Suprapubic skin (tissue), 4 donors: ENCODE measurements at places on chromosomes 7 and 10.

GRCh38 chr10:97186911-97187310 is 1.2 kb upstream of the SLIT1 start:
- DNase-seq, result peak; percentile 35

GRCh38 chr10:97399843-97400545 is 1.1 kb downstream of the RRP12 start:
- DNase-seq, result no peak

DNA sequence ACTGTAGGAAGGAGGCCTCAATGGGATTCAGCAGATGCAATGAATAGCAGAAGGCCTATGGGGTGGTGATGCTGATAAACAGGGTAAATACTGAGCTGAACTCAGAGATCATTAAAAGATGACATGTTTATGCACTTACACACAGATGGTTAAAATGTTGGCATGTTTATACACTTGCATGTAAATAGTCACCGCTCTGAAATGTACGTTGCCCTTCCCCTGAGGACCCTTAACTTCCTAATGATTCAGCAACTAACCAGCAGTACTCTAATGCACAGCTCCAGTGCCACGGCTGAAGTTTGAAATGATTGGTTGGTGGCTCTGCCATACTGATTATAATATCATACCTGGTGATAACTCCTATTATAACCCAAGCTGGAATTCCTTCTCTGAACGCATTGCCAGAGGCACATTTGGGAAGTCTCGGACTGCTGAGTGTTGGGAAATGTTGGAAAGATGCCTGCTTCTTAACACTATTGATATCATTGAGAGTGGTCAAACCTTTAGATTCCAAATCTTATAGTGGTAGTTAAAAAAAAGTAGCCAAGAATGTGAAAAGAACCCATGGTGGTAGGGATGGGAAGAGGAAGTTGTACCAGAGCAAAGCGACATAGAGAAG is 3.7 kb upstream of the CAV1 start:
- no peak for DNase-seq

DNA sequence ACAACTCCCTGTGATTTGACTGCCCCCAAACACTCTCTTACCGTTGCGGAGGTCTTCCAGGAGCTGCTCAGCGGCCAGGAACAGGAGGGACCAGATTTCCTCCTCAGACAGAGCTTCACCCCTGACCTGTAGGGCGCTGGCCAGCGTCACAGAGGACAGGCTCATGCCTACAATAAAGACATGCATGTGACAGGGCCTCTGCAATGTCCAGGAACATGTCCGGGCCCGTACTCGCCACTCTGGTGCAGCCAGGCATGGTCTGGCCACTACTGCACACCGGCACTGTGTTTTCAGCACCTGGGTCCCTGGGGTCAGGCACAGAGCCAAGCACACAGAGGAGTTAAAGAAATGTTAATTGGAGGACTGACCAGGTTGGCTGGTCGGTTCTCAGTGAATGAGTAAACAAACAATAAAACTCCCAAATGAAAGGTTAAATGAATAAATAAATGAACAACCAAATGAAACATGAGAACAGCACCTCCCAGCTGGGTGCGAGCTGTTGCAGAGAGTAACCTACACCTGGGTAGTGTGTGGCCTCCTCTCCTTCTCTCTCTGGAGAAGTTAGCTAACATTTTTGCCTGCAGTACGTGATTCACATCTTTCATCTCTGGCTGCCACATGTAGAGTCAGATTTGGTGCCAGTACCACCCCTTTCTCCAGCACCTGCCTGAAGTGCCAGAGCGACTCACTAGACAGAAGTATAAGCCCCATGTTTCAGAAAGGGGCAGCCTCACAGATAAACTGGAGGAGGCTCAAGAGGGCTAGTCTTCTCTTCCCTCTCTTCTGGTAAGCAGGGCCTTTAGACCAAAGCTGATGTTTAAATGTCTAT is 22.8 kb downstream of the FRMPD2 start:
- no peak for DNase-seq

GRCh38 chr7:32890793-32891042 is 842 bp downstream of the KBTBD2 start:
- no peak for DNase-seq
